ENCODE measurements at places on chromosomes 2 and 18.
A peak's percentile ranks its signal among the peaks of the same experiment; 100 is the strongest.

- no peaks in the 10 kb centered on the region for H3K36me3 ChIP-seq
- no peak overlapping the region for H3K4me3 ChIP-seq
- H3K27me3 ChIP-seq, result no peaks in the 10 kb centered on the region
- no peak overlapping the region for H3K27ac ChIP-seq
- no peak for DNase-seq
Observed at GRCh38 chr18:51811883-51812282, 528.1 kb upstream of the DCC start.

GRCh38 chr2:7609974-7610373, 692.8 kb downstream of the RNF144A start:
- H3K4me1 ChIP-seq, result no peaks in the 10 kb centered on the region
- H3K4me3 ChIP-seq, result no peak overlapping the region
- DNase-seq, result no peak

DNA sequence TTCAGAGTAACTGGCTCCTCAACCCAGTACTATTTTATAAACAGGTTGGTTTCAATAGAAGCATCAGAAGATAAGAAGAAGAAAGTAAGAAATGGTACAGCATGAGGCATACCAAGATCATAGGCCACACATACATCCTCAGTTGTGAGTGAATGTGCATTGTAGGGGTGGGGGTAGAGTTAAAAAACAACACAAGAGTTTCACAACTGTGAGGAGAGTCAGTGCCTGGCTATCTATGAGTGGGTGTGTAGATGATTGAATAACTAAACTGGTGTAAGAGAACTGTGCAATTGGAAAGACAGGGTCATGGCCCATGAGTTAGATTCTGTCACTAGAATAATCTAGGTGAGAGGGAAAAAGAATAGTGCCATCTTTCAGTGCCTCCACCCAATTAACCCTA, 748.2 kb upstream of the ACVR2A start:
- no peaks in the 10 kb centered on the region for H3K27me3 ChIP-seq
- H3K36me3 ChIP-seq, result no peaks in the 10 kb centered on the region
- H3K4me3 ChIP-seq, result no peak overlapping the region
- H3K27ac ChIP-seq, result no peak overlapping the region
- no peak for DNase-seq
- no peaks in the 10 kb centered on the region for H3K4me1 ChIP-seq

GRCh38 chr2:95314598-95314963, 17.4 kb downstream of the KCNIP3 start:
- H3K36me3 ChIP-seq, result no peaks in the 10 kb centered on the region
- no peak overlapping the region for H3K27ac ChIP-seq
- no peaks in the 10 kb centered on the region for H3K4me1 ChIP-seq
- no peaks in the 10 kb centered on the region for H3K27me3 ChIP-seq
- no peak for DNase-seq
- H3K4me3 ChIP-seq, result no peak overlapping the region

DNA sequence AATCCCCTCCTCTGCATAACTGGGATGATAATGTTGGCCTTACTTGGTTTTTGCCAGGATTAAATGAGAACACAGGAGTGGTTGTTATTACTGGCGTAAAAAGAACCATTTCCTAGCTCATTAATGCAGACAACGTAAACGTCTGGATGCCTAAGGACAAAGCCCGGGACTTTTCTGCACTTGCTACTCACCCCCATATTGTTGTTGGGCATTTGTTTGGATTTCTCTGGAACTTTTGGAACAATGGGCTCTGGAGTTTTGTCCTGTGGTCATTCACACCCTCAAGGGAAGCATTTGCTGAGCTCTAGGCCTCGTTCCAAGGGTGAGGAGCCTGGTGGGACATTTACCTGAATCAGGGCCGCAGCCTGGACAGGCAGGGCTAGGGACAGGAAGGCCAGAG, 76.0 kb downstream of the HS1BP3 start:
- no peak overlapping the region for H3K4me3 ChIP-seq
- no peaks in the 10 kb centered on the region for H3K27me3 ChIP-seq
- H3K27ac ChIP-seq, result no peak overlapping the region
- H3K36me3 ChIP-seq, result no peaks in the 10 kb centered on the region
- DNase-seq, result no peak

GRCh38 chr2:20205069-20205468, 19.9 kb downstream of the SDC1 start:
- H3K27me3 ChIP-seq, result no peaks in the 10 kb centered on the region
- DNase-seq, result no peak
- no peak overlapping the region for H3K4me3 ChIP-seq

DNA sequence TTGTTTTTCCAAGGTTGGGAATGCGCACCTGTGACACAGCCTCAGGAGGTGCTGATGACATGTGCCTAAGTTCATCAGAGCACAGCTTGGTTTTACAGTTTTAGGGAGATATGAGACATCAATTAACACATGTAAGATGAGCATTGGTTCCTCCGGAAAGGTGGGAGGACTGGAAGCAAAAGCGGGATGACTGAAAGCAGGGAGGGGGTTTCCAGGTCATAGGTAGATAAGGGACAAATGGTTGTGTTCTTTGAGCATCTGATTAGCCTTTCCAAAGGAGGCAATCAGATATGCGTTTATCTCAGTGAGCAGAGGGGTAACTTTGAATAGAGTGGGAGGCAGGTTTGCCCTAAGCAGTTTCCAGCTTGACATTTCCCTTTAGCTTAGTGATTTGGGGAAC, 26.3 kb downstream of the CAPG start:
- DNase-seq, result no peak
- peaks cover 36% of the 10 kb centered on the region for H3K36me3 ChIP-seq
- no peaks in the 10 kb centered on the region for H3K4me1 ChIP-seq
- no peak overlapping the region for H3K4me3 ChIP-seq
- H3K27me3 ChIP-seq, result no peaks in the 10 kb centered on the region

DNA sequence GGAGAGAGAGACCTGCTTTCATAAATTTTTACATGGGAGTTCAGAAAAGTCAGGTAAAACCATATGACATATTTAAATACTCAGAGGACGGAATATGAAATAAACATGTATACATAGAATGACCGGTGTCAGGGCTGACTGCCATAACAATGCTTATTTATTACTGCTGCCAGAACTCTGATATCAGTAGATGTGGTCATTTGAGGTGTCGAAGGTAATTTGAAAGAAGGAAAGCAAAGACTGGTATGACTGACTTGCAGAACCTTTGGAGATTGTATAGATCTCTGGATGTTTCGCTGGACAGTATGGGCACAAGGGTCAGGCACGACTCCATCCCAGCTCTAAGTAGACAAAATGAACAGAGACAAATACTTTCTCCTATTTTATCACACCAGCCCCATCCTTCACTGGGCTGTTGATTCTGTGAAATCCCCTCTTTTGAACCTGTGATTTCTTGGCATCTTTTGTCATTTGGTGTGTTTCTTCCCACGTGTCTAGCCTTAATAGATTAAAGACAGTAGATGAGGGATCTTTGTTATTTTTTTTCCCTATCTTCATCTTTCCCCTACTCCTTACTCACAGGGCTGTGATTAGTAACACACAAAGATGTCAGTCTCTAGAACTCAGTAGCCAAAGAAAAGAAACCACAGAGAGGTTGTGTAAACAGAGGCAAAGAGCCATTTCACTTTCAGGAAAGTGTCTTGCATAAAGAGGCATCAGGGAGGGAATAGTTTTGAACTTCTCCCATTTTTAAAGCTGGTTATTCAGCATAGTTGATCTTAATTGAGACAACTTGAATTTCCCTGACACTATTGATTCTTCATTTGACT, 61.6 kb downstream of the ICOS start:
- no peaks in the 10 kb centered on the region for H3K27me3 ChIP-seq
- no peak overlapping the region for H3K27ac ChIP-seq
- no peak for DNase-seq
- no peak overlapping the region for H3K4me3 ChIP-seq
- no peaks in the 10 kb centered on the region for H3K36me3 ChIP-seq

DNA sequence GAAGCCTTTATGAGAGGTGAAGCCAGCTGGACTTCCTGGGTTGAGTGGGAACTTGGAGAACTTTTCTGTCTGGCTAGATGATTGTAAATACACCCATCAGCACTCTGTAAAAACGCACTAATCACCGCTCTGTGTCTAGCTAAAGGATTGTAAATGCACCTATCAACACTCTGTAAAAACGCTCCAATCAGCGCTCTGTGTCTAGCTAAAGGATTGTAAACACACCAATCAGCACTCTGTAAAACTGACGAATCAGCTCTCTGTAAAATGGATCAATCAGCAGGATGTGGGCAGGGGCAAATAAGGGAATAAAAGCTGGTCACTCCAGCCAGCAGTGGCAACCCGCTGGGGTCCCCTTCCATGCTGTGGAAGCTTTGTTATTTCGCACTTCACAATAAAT, 163.6 kb upstream of the SLC39A10 start:
- H3K27ac ChIP-seq, result no peak overlapping the region
- H3K4me3 ChIP-seq, result no peak overlapping the region
- peaks cover 7% of the 10 kb centered on the region for H3K4me1 ChIP-seq
- DNase-seq, result no peak
- no peaks in the 10 kb centered on the region for H3K27me3 ChIP-seq

GRCh38 chr2:232567721-232568120, 17.2 kb downstream of the EIF4E2 start:
- H3K36me3 ChIP-seq, result peaks cover 72% of the 10 kb centered on the region
- H3K4me1 ChIP-seq, result no peaks in the 10 kb centered on the region
- H3K27me3 ChIP-seq, result no peaks in the 10 kb centered on the region
- DNase-seq, result no peak
- no peak overlapping the region for H3K4me3 ChIP-seq

DNA sequence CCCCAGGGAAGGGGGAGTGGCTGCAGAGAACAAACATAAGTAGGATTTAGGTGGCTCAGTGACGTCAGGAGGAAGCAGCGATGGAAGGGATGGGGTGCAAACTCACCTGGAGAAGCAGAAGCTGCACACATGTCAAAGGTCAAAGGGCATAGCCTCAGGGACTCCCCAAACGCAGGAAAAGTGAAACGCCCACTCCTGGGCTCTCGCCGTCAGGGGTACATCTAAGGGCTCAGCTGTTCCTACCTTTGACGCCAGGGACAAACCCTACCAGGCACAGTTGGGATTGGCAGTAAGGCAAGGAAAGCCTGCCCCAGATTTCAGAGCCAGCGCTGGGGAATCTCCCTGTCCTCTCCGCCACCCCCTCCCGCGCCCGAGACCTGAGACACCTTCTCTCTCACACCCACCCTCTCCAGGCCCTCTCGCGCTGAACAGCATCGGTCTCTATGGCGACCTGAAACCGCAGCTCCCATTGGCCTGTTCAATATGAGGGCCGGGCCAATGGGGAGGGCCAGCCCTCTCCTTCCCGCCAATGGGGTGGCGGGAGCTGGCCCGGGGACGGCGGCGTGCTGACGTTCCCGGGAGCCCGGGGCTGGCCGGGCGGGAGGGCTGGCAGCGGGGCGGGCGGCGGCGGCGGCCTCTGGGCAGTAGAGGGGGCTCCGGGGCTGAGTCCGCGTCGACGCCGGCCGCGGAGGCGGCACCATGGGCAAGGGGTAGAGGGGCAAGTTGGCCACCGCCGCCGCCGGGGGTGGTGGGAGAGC, at the start of the genes CCDC148 and PKP4:
CCDC148 (minus strand) TSS at position 445 of the 758 bp plus-strand sequence; CDS start at position 131, 314 bp downstream.
PKP4 (plus strand) TSS at position 644 of the 758 bp plus-strand sequence. CDS start 76,233 bp downstream, outside the sequence.
- no peaks in the 10 kb centered on the region for H3K36me3 ChIP-seq
- H3K4me1 ChIP-seq, result peaks cover 6% of the 10 kb centered on the region

DNA sequence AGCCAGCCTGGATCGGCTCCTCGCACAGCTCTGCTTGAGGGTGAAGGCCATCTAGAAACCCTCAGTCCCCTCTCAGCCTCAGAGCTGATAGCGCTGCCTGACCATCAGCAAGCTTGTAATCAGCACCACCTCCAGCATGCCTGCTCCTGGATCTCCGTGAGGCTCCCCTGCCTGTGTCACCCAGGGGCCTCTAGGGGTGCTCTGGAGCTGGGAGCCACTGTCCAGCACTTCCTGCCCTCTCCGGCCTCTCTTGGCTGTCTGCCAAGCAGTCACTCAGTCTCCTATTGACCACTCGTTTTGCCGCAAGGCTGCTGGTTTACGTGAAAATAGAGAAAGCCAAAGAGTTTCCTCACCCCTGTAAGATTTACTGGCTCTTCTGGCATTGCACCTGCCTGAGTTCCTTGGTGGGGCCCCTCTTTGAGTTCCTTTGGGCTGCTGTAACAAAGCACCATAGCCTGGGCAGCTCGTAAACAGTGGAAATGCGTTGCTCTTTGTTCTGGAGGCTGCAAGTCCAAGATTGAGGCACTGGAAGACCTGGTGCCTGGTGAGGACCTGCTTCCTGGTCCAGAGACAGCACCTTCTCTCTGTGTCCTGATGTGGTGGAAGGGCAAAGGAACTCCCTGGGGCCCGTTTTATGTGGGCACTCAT, 17.9 kb downstream of the CAPN10 start:
- H3K27me3 ChIP-seq, result no peaks in the 10 kb centered on the region
- peak; percentile 84 for DNase-seq
- H3K27ac ChIP-seq, result no peak overlapping the region
- no peak overlapping the region for H3K4me3 ChIP-seq

GRCh38 chr2:76867854-76868253, 654.3 kb downstream of the LRRTM4 start:
- H3K36me3 ChIP-seq, result no peaks in the 10 kb centered on the region
- no peak overlapping the region for H3K27ac ChIP-seq
- H3K27me3 ChIP-seq, result no peaks in the 10 kb centered on the region
- H3K4me3 ChIP-seq, result no peak overlapping the region
- no peaks in the 10 kb centered on the region for H3K4me1 ChIP-seq
- no peak for DNase-seq

GRCh38 chr2:170323743-170324142, 145.8 kb downstream of the MYO3B start:
- no peak for DNase-seq
- no peaks in the 10 kb centered on the region for H3K27me3 ChIP-seq
- no peak overlapping the region for H3K27ac ChIP-seq
- H3K4me3 ChIP-seq, result no peak overlapping the region
- H3K4me1 ChIP-seq, result no peaks in the 10 kb centered on the region

DNA sequence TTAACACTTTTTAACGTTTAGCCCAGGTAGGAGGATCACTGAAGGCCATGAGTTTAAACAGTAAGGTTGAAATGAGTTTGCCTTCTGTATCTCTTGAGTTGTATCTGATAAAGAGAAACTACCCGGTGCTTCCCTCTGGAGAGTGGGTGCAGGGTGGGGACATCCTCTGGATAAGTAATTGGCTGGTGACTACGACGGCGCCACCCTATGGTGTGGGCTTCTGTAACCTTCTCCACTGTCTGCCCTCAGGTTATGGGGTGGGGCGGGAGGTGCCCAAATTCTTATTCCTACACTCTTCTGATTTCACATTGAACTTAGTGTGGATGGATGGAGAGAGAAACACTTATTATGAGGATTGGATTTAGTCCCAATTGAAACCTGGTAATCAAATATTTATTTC, 68.8 kb downstream of the LDLRAD4 start:
- no peak overlapping the region for H3K4me3 ChIP-seq
- no peaks in the 10 kb centered on the region for H3K27me3 ChIP-seq
- H3K4me1 ChIP-seq, result peaks cover 22% of the 10 kb centered on the region
- H3K27ac ChIP-seq, result no peak overlapping the region
- no peaks in the 10 kb centered on the region for H3K36me3 ChIP-seq

GRCh38 chr2:217836901-217837491, 165.8 kb downstream of the TNS1 start:
- H3K27me3 ChIP-seq, result no peaks in the 10 kb centered on the region
- H3K4me1 ChIP-seq, result peaks cover 26% of the 10 kb centered on the region
- peaks cover 75% of the 10 kb centered on the region for H3K36me3 ChIP-seq
